ENCODE measurements at places on chromosomes 1 and 21.

- no peak for DNase-seq
Observed at GRCh38 chr1:168775366-168775765, 46.4 kb upstream of the DPT start.

DNA sequence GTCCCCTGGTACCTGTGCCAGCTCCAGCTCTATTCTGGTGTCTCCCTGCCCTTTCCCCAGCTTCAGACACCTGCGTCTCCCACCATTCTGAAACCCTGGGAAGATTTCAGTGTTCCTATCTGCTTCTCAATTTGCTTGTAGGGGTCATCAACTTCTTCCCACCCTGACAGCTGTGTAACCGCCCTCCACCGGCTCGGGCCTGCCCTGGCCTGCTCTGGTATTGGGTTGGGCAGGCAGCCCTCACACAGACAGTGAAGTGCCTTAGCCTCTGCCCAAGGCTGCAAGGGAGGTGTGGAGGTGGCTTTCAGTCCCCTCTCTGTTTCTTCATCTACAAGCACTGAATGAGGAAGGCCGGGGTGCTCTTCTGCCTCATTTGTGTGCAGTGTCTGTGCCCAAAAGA, 97.2 kb downstream of the LAMC2 start:
- DNase-seq, result no peak

DNA sequence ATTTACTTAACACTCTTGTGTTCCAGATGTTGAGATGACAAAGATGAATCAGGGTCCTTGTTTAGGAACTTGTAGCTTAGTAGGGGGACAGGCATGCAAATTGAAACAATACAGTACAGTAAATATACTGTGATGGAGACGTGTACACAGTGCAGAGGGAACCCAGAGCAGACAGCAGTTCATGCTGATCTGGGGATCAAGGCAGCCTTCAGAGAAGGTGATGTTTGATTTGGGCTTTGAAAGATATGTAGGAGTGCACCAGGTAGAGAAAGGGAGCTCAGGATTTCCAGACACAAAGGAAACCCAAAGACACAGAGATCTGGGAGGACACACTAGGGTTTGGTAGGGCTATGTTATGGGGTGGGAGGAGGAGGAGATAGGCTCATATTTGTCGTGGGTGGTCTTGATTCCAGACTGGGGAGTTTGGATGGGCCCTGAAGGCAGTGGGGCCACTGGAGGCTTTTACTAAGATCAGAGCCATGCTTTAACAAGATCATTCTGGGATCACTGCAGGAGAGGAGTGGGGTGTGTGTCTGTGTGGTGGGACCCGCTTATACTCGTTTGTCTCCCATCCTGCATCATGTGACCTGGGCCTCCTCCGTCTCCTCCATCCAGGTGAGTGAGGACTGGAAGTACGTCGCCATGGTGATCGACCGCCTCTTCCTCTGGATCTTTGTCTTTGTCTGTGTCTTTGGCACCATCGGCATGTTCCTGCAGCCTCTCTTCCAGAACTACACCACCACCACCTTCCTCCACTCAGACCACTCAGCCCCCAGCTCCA, 7.8 kb downstream of the CHRNB2 start:
- no peak for DNase-seq

- no peak for DNase-seq
Observed at GRCh38 chr1:64472040-64472376, 2.1 kb downstream of the CACHD1 start.

GRCh38 chr1:172400722-172401105, 19.8 kb upstream of the C1orf105 start:
- no peak for DNase-seq

GRCh38 chr1:152162792-152163463, 3.9 kb upstream of the RPTN start:
- peak; percentile 92 for DNase-seq

All from inflammatory macrophage treated with lipopolysaccharide for 1 hour (primary cell).